ENCODE measurements at places on chromosomes 2 and 18.

- DNase-seq: no peak
Measured at GRCh38 chr2:165192729-165193128, 11.1 kb downstream of the SCN3A start.

GRCh38 chr18:13793819-13794218, 30.1 kb upstream of the MC5R start:
- DNase-seq: no peak

DNA sequence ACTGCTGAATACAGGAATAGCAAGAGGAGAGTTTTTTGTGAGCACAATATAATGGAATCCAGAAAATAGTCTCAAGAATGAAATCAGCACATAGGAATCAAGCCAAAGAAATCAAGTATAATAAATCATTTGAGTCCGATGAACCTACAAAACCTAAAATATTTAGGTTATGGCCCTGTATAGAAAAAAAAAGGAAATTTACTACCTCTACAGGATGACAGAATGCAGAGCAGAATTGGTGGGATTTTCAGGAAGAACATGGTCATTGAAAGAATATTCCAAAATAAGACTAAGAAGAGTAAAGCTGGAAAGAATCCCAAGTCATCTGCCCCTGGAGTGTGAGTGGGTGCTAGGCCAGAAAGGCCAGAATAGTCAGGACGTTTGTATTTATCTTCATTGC, 1041.2 kb upstream of the CDH2 start:
- DNase-seq: no peak

DNA sequence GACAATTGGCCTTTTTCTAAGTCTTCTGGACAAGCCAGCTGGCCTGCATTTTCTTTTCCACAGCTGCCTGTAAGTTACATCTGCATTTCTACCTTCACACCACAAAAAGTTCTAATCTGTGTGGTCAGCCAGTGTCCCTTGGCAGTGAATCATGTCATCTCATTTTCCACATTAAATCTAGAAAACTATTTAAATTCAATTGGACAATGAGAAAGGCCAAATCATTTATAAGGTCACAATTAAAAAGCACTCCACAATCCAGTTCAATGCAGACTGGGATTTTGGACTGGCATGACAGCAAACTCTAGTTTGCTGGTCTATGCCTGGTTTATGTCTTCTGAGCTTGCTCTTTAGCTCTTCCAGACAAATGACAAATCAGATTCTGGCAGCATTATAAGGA, 494.2 kb upstream of the SPHKAP start:
- no peak for DNase-seq

DNA sequence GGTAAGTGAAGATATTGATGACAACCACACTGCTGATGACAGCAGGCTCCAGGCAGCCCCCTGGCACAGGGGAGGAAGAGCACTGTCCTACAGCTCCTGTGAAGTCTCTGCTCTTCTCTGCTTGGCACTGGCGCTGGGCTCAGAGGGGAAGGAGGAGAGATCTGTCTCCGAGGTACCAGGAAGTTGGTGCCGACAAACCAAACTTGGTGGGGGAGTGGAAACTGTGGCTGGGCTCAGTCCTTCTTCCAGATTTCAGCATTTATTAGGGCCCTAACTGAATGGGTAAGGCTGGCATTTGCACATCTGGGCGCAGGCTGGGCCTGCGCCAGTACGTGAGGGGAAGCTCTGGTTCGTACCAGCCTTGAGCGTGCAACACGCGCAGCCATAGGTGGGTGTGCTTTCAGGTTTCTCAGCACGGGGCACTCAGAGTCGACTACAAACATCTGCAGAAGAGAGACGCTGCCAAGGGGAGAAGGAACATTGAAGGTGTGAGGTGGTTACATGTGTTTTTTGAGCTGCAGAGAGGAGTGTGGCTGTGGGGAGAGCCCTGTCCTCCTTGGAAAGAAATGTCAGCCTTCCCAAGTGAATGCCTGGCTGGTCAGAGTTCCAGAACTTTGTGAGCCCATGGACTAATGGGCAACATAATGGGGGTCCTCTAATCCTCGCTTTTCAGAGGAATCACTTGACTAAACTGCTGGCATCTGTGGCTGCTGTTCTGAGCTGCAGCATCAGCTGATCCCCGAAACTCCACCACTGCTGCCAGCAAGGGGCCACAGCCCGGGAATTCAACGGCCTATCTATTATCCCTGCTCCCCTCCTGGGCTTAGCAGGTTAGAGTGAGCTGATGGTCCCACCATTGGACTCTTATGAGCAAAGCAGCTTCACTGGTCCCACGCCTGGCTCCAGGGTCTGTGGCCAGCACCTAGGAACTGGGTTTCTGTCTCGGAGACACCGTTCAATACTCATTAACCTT, 55.2 kb upstream of the SEMA4C start:
- DNase-seq: no peak

- no peak for DNase-seq
Measured at GRCh38 chr2:223762853-223763252, 74.5 kb downstream of the AP1S3 start.

GRCh38 chr2:27147935-27148334, 869 bp upstream of the TCF23 start:
- DNase-seq: no peak

GRCh38 chr2:39640107-39640506, 25.6 kb upstream of the TMEM178A start:
- DNase-seq: no peak

DNA sequence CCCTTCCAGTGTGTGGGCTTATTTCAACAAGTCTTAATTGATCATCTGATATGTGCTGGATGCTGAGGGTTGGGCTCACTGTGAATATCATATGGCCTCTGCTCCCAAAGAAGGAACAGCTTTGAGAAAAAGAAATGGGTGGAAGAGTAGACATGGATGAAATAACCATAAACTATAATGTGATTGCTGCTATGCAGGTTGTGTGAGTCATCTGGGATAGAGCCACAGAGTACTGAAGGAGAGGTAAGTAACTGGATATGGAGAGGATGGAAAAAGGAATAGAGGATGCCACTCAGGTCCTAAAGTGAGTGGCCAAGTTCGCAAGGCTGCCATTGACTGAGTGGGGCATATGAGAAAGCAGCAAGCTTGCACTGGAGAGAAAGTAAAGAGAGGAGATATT, 8.7 kb upstream of the DSG2 start:
- DNase-seq: no peak

GRCh38 chr2:239674981-239675825, 274.4 kb upstream of the HDAC4 start:
- no peak for DNase-seq

GRCh38 chr2:239880396-239880795, 144.7 kb downstream of the NDUFA10 start:
- no peak for DNase-seq

GRCh38 chr2:44186810-44187209, 18.1 kb downstream of the PPM1B start:
- no peak for DNase-seq

- no peak for DNase-seq
Measured at GRCh38 chr2:9799011-9799596, 44.2 kb upstream of the TAF1B start.

- no peak for DNase-seq
Measured at GRCh38 chr2:173865971-173866873, 99.0 kb downstream of the SP3 start.

- DNase-seq: no peak
Measured at GRCh38 chr2:200454927-200455801, 54.7 kb downstream of the KCTD18 start.

DNA sequence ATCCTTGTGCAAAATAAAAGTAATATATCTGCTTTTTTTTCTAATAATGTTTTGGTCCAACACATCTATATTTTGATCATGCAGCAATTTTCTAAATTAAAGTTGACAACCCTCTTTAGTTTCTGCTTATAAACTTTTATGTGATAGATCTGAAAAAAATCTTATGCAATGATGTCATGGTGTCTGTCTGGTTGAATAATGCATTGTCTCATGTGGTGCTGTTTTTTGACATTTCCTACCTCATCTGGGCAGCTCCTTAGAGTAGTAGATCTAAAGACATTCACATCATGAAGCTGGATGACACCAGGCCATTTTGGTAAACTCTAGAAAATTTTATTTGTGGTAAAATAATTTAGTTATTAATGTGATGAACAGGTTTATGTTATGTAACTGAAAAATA, 106.8 kb upstream of the FN1 start:
- no peak for DNase-seq

- DNase-seq: no peak
Measured at GRCh38 chr2:224319750-224320149, 82.2 kb downstream of the FAM124B start.

- no peak for DNase-seq
Measured at GRCh38 chr2:241109210-241110088, 7.4 kb upstream of the MTERF4 start.

- DNase-seq: no peak
Measured at GRCh38 chr2:241905716-241906377, 36.3 kb downstream of the RTP5 start.

GRCh38 chr2:12488352-12489318, 228.1 kb upstream of the TRIB2 start:
- no peak for DNase-seq

All from neural progenitor cell (in vitro differentiated cells).